EL (cell line): ENCODE measurements at places on chromosomes 12 and 14.
A peak's percentile ranks its signal among the peaks of the same experiment; 100 is the strongest.

DNA sequence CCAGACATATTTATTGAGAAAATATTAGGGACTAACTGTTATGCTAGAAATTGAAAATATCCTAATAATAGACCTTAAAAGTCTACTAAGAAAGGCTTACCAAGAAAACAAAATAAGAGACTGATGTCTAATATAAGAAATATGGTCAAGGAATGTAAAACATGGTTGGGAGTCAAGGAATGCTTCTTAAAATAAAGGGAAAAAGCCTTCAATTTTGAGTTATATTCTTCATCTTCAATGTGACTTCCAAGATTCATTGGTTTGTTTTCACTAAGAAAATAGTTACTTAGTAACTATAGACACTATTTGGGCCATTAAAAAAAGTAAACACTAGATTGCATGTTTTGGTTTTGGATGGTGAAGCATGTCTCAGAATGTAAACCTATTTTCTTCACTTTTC, 88.1 kb upstream of the ETV6 start:
- no peak for DNase-seq

DNA sequence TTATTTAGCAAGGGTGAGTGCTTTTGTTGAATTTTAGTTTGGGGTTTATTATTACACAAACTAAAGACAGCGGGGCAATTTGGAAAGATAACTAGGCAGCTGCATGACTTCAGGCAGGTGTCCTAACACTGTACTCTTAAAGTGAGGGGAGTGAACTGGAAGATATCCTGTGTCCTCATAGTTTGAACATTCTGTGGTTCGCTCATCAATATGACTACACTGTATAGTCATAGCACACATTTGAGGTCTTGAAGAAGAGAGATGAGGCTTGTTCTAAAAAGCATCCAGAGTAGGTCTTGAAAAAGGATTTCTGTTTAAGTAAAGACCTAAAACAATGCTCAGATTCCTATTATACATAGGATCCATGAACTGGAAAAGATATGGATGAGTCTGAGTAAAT, 1.7 kb upstream of the MAP3K9 start:
- DNase-seq, result no peak

- DNase-seq, result no peak
Measured at GRCh38 chr14:36365766-36366165, 45.3 kb upstream of the MBIP start.

GRCh38 chr12:558580-558979, 98.8 kb downstream of the B4GALNT3 start:
- DNase-seq, result no peak

DNA sequence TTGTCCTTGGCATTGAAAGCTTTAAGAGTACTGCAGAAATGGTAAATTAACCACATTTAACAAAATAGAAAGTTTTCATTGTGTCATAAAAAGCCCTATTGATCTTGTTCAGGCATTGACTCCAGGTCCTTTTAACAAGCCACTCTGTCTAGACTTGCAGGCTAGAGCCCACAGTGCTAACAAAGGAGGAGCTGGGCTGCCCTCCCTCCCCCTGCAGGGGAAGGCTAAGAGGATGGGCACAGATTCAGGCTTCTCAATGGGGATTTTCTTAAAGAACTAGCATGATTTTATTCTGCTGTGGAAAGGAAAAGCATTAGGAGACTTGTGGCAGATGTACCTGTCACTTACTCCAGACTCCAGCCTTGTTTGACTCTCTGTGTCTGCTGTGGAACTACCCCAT, 463.6 kb downstream of the NRXN3 start:
- no peak for DNase-seq

- DNase-seq, result no peak
Measured at GRCh38 chr14:105294142-105294597, 6.6 kb downstream of the BRF1 start.

DNA sequence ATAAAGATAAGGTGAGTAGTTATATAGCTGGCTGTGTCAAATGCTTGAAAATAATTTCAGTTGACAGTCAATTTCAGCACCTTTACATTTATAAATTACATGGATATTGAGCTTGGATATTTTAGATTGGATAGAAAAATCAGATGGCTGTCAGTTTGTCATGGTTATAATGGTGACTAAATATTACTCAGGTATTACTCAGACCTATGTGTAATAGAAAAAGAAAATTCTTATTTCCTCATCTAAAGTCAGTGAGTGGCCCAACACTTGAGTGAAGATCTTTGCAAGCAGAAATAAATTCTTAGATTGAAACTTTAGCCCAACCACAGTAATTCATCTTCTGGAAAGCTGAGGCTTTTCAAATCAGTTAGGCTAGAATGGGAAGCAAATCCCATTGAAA, 354.4 kb downstream of the NAV3 start:
- peak; percentile 35 for DNase-seq

GRCh38 chr14:99734406-99735051, 50.4 kb downstream of the CYP46A1 start:
- DNase-seq, result no peak

- DNase-seq, result no peak
Measured at GRCh38 chr14:91417983-91418386, 365 bp upstream of the CCDC88C start.

- no peak for DNase-seq
Measured at GRCh38 chr14:103341250-103342129, 7.5 kb downstream of the EIF5 start.
